CD4-positive, alpha-beta T cell (primary cell): ENCODE measurements at places on chromosomes 12 and 14.

GRCh38 chr12:56084958-56085543 lies 5.1 kb downstream of the ERBB3 start:
- peak; percentile 52 for DNase-seq

DNA sequence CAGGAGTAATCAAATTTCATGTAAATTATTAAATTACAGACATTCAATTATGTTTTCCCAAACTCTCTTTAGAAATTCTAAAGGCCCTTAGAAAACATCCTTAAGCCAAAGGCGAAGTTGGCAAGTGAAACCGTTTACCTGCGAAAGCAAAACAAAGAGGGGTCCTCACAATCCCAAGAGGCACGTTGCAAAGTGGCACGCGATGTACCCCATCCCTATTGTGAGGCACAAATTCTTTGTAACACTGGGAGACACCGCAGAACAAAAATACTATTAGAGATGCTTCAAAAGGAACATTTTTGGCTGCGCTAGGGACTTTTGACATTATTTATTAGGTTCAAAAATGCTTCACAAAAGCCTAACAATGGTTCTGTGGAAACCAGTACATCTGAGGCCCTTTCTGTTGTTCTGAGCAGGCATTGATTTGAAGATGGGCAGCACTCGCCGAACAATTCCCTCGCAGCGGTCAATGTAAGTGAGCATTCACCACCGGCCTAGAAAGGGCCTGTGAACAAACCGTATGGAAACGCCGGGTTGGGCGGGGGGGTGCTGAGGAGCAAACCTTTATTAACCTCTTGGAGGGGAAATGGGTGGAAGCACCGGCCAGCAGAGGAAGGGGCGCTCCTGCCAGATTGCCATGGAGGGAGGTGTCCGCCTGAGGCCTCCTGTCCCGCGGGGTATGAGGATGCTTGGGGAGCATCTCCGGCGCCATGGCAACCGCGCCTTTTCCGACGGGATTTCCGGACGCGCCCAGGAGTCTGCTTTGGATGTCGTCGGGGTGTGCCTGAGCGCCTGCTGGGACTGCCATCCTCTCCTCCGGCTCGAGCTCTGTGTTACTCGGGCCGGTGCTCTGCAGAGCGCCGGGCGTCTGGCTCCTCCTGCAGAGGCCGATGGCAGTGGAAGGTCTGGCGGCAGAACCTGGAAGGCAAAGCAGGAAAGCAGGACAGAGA lies 193.9 kb downstream of the C12orf42 start:
- no peak for DNase-seq

DNA sequence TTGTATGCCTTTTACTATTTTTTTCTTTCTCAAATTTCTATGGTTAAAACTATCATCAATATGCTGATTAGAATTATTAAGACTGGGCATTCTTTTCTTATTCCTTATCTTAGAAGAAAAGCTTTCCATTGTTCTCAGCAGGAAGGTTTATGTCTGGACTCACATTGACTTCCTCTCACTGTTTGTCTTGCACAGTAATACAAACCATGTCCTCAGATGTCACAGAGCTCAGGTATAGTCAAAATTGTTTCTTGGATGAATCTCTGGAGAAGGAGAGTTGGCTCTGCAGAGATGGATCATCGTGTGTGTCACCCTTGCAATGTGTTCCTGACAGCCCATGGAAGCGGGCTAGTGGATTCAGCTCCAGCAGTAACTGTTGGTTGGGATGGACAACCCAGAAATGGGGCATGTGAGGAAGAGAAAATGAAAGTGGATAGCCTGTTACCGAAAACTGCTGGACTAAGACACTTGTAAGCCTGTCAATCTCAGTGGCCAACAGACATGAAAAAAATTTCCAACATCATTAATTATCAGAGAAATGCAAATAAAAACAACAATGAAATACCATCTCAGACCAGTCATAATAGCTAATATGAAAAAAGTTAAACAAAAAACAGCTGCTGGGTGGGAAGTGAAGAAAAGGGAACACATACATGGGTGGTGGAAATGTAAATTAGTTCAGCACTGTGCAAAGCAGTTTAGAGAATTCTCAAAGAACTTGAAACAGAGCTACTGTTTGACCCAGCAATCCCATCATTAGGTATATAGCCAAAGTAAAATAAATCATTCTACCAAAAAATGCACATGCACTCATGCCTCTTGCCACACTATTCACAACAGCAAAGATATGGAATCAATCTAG lies 967.8 kb downstream of the TMEM121 start:
- no peak for DNase-seq

GRCh38 chr12:109878749-109879148 lies 1.6 kb downstream of the GLTP start:
- peak; percentile 41 for DNase-seq

GRCh38 chr14:38073641-38074040 lies 134.1 kb upstream of the SSTR1 start:
- no peak for DNase-seq

DNA sequence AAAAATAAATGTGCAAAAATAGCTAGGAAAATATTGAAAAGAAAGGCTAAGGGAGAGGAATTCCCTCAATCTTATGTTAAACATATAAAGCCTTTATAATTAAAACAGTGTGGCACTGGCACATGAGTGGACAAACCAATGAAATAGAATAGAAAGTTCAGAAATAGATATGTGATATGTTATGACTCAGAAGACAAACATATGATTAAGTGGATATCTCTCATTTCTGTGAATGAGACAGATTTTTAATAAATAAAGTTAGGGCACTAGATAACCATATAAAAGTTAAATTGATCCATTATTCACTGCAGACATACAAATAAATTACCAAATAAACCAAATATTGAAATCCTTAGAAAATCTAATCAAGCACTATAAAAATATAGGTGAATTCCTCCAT lies 73.0 kb downstream of the ALG10B start:
- DNase-seq, result no peak

GRCh38 chr12:30164382-30165318 lies 380.9 kb upstream of the TMTC1 start:
- no peak for DNase-seq

- no peak for DNase-seq
Observed at GRCh38 chr12:95615749-95616148, 64.5 kb upstream of the USP44 start.

DNA sequence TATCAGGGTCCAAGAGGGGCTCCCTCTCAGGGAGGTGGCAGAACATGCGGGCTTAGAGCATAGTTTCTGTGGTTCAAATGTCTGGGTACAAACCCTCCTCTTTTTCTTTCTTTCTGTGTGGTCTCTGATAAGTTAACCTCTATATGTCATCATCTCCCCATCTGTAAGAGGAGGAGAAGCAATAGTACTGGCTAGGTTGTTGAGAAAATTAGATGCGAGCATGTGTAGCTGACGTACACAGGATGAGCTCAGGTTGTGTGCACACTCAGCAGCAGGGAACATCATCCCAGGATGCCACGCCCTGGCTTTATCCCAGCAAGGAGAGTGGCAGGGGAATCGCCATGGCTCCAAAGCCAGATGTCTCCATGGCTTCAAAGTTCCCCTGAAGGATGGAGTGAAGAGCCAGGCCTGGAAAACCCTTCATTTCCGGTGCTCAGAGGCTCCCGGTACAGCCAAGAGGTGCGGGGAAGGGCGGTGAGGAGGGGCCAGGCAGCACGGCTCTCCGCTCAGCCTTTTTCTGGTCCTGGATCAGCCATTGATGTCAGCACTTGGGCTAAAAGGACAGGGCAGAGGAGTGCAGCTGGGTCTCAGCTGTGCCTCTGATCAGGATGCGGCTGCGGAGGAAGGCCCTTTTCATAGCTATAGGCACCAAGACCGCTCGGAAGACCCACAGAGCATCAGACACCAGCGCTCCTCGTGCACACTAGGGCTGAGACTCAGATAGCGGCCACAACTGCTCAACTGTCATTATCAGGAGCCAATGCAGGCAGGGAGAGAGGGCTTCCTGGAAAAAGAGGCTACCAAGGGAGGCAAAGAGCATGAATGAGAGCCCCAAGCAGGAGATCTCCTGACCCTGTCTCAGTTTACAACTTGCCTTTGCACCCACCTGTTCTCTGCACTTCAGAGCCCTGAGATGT lies 41.5 kb downstream of the ARL6IP4 start:
- no peak for DNase-seq

DNA sequence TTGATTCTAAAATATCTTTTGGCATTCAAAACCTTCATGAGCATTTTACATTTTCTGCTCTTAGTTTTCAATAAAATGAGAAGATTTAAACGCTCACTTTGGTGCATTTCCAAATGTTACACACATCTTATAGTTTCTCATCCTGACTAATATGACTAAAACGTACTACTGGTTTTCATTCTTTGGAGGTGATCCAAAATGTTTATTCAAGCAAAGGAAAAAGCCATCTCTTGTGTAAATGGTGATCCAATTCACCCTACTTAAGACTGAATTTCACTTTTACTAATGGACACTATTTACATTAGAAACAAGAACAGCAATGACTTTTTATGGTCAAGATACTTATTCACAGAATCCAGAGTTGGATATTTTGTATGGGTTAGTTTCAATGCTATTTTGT lies 86.6 kb downstream of the KITLG start:
- DNase-seq, result no peak

DNA sequence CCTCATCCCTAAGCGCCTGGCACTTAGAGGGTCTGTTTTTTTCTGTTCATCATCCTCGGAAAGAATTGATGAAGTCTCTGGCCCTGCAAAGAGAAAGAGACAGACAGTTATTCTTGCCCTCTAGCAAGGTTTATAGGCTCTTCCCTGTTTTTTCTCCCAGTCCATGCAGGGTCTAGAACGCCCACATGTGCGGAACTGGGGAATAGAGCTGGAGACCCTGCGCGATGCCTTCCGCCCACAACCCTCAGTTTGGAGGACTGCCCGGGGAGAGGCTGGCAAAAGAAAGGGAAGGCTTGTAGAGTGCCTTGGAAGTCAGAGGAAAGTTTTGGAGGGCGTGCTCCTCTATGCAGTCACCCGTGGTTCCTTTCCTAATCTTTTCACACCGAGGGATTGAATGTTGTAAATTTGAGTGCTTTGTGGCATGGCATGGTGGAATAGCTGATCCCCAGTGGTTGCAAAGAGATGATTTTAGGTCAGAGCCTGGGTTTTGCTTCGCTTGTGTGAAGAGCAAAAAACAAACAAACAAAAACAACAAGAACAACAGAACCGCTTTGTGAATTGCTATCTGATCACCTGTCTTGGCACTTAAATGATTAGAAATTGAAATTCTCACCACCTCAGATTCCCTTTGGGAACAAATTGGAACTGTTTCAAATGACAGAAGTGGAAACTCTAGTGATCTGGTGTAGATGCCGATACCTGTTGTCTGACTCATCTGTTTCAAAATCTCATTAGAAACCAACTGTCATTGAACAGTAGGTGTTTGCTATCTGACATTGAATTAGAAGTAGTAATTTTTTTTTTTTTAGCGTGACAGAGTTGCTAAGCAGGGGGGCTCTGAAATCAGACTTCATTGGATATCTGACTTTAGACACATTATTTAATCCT lies 947 bp downstream of the GAS2L3 start:
- no peak for DNase-seq

DNA sequence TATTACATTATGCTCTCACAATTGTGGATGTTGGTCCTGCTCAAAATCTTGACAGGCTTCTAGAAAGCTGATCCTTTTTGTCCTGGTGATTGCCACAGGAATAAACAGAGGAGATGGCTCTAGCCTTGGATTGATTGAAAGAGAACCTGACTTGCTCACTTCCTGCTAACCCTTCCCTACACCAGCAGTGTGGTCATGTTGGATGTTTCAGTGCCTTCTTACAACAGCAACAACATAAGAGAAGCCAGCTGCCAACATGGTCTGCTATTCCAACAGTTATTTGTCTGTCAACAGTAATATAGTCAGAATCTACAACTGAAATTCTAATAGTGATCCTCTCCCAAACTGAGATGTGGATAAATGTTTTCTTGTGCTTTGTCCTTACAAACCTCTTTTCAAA lies 311.6 kb upstream of the DIO2 start:
- DNase-seq, result no peak

- DNase-seq, result peak; percentile 19
Observed at GRCh38 chr12:4506870-4507269, 31.8 kb upstream of the RAD51AP1 start.

DNA sequence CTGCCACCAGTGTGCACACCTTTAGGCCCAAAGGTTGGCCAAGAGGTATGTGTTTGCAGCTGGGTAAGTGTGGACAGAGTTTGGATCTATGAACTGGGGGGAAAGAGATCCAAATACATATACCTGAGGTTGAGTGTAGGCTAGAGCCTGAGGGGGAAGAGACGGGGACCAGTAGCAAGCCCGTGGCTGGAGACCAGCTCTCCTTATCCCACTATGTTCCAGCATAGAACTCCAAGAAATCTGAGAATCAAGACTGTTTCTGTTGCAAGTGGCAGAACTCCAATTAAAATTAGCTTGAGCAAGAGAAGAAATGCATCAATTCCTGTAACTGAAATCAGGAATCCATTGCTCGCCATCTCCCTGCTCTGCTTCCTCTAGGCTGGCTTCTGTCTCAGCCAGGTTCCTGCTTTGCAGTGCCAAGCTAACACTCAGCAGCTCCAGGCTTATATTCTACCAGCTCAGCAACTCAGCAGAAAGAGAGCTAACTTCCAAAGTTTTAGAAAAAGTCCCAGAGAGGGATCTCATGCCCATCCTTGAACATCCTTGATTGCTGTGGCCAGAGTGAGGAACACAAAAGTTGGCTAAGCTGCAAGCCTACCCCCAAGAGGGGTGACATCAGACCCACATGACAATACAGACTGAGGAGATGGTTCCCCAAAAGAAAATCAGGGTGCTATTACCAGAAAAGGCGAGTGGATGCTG lies 1.5 kb upstream of the PCK2 start:
- DNase-seq, result no peak

DNA sequence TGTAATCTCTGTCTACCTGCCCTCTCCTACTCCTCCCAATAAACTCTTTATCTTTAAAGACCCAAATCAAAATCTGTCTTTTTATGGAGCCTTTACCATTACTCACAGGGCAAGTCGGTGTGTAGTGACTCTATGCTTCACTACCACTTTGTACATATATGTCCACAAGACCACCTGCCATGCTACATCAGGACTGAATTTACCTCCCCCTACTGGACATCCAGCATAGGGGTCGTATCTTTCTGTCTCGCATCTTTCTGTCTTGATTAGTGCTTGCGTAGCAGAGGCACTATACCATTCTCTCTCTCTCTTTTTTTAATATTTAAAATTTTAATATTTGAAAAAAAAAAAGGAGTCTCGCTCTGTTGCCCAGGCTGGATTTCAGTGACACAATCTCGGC lies 587.5 kb downstream of the SOX5 start:
- DNase-seq, result no peak

GRCh38 chr12:71599210-71599609 lies 64.4 kb downstream of the ZFC3H1 start:
- DNase-seq, result no peak

- DNase-seq, result no peak
Observed at GRCh38 chr12:58395470-58395869, 454.1 kb downstream of the ATP23 start.

- no peak for DNase-seq
Observed at GRCh38 chr14:77286576-77286975, 15.6 kb upstream of the NGB start.
